Ascending aorta (tissue), 2 donors: ENCODE measurements at places on chromosomes 5 and 9. TPM values are rescaled to one million over a fixed set of nuclear protein-coding genes. Genes with fewer than 3 reads are reported as not detected.

Gene NMUR2
- not detected for total RNA-seq

Gene SLC6A3
- not detected for total RNA-seq

Gene ZNF658
- not detected for total RNA-seq

Gene REEP2
- total RNA-seq, result 3.5 TPM

Gene MYOZ3
- 1.1 TPM for total RNA-seq
